NCI-H774 (cell line): ENCODE measurements at places on chromosomes 4 and X.

GRCh38 chr4:29277381-29277780 is 1442.8 kb upstream of the PCDH7 start:
- DNase-seq, result no peak

DNA sequence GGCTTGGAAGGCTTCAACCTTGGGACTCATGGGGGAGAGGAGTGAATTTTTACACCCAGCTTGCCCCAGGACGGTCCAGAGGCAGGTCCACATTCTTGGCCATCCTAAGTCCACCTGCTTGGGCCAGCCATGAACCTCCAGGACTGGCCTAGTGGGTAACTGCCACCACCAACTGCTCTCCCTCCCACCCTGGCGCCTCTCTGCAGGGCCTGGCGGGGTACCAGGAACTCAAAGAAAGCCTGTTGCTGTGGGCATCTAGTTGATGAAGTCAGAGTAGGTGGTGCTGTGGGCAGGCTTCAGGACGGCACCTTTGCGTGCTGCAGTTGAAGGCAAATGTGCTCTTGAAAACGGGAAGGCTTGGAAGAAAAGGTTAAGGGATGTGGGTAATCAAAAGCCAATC is 12.0 kb downstream of the BCOR start:
- no peak for DNase-seq

DNA sequence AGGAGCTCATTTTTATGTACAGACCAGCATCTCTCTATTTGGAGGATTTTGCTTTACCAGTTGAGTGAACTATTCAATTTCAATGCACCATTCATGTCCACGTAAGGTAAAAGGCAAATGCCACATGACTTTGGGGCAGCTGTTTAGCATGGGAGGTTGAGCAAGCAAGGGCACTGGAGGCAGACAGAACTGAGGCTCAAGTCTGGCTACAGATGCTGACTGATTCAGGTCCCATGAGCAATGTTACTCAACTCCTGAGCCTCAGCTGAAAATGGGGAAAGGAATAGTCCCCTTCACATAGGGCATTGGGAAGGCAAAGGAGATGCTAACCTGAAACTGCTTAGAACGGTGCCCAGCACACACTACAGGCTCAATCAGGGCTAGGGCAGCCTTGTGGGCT is 93.0 kb upstream of the MTM1 start:
- DNase-seq, result no peak

GRCh38 chrX:85223359-85223758 is 20.2 kb downstream of the SATL1 start:
- DNase-seq, result no peak

- no peak for DNase-seq
Measured at GRCh38 chrX:109992203-109992602, 10.7 kb upstream of the TMEM164 start.

- DNase-seq, result peak; percentile 11
Measured at GRCh38 chr4:1792832-1793495, at the start of gene FGFR3. Gene FGFR3, plus strand, starts transcription at chr4:1793293. Its CDS starts 642 bp downstream, at chr4:1793935.

- DNase-seq, result no peak
Measured at GRCh38 chr4:158847535-158847934, 78.7 kb downstream of the FNIP2 start.

DNA sequence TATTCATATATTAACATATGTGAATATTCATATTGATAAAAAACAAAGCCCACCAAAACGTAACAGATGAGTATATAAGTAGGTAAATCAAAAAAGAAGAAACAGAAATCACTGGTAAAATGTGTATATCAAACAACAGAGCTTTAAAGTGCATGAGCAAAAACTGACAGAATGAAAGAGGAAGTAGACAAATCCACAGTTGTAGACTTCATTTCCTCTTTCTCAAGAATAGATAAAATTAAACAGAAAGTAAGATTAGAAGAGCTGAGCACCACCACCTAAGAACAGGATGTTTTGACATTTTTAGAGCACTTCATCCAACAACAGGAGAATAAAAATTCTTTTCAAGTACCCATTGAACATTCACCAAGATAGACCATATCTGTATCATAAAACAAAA is 64.6 kb downstream of the CNKSR2 start:
- no peak for DNase-seq
